Stimulated activated CD4-positive, alpha-beta T cell treated with anti-CD3 and anti-CD28 coated beads, Interleukin-4, amount 100 ng/mL, for 4 hours (primary cell): ENCODE measurements at places on chromosomes 11 and 22.

GRCh38 chr11:59216641-59217564, 4.2 kb upstream of the MPEG1 start:
- DNase-seq = no peak

GRCh38 chr11:82682003-82682751, 51.5 kb downstream of the FAM181B start:
- DNase-seq = no peak

DNA sequence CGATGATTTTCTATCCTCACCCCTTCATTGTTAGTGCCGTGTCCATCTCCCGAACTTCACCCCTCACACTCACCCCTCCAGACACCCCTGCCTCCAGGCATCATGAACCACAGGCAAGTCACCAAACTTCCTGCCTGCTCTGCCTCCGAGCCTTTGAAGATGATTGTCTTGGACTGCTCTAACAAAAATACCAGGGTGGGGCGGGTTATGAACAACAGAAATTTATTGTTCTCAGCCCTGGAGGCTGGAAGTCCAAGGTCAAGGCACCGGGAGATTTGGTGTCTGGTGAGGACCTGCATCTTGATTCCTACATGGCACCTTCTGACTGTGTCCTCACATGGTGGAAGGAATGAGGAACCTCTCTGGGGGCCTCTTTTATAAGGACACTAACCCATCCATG, 1508.3 kb downstream of the TBC1D22A start:
- no peak for DNase-seq

DNA sequence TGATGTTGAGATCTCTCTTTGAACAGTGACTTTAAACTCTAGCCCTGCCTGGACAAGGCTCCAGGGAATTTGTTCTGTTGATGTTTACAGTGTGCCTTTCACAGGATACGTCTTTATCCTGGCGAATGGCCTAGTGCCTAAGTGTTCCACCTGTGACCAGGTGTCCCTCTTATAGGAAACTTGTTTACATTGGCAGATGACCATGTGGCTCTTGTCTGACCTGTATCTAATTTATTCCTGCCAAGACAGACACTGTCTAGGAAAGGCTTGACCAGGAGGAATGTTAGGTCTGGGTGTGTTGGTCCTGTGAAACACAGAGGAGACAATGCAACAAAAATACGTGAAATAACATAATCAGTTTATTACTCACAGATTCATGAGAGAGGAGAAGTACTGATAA, 875.6 kb downstream of the METTL15 start:
- DNase-seq = no peak
